ENCODE measurements at places on chromosomes 13 and 19.

GRCh38 chr19:28184997-28185396, 1028.0 kb downstream of the UQCRFS1 start:
- H3K4me1 ChIP-seq, result no peaks in the 10 kb centered on the region
- no peak overlapping the region for H3K4me3 ChIP-seq
- no peaks in the 10 kb centered on the region for H3K27me3 ChIP-seq
- H3K36me3 ChIP-seq, result no peaks in the 10 kb centered on the region
- DNase-seq, result no peak
- H3K27ac ChIP-seq, result no peak overlapping the region

GRCh38 chr19:55592391-55593090, 6.8 kb downstream of the FIZ1 start:
- DNase-seq, result no peak
- H3K4me3 ChIP-seq, result no peak overlapping the region
- no peaks in the 10 kb centered on the region for H3K27me3 ChIP-seq
- no peaks in the 10 kb centered on the region for H3K4me1 ChIP-seq
- H3K36me3 ChIP-seq, result peaks cover 20% of the 10 kb centered on the region
- H3K27ac ChIP-seq, result no peak overlapping the region

- H3K36me3 ChIP-seq, result no peaks in the 10 kb centered on the region
- no peak overlapping the region for H3K27ac ChIP-seq
- no peak overlapping the region for H3K4me3 ChIP-seq
Observed at GRCh38 chr19:57068921-57069697, 50.7 kb upstream of the USP29 start.

GRCh38 chr19:54325631-54326030, 12.7 kb upstream of the LILRA5 start:
- no peaks in the 10 kb centered on the region for H3K4me1 ChIP-seq
- H3K4me3 ChIP-seq, result no peak overlapping the region
- H3K27me3 ChIP-seq, result peaks cover 47% of the 10 kb centered on the region
- no peak overlapping the region for H3K27ac ChIP-seq
- DNase-seq, result no peak

GRCh38 chr13:47112205-47112902, 215.5 kb upstream of the HTR2A start:
- no peaks in the 10 kb centered on the region for H3K4me1 ChIP-seq
- H3K27ac ChIP-seq, result peak overlapping the region; percentile 6
- no peaks in the 10 kb centered on the region for H3K36me3 ChIP-seq
- no peak overlapping the region for H3K4me3 ChIP-seq
- no peak for DNase-seq
- no peaks in the 10 kb centered on the region for H3K27me3 ChIP-seq
